Stimulated activated naive CD8-positive, alpha-beta T cell treated with anti-CD3 and anti-CD28 coated beads, Interleukin-15, amount 100 ng/mL, for 72 hours (primary cell): ENCODE measurements at places on chromosomes 11 and 22.

- no peak for DNase-seq
Observed at GRCh38 chr22:35678836-35679235, 30.6 kb downstream of the APOL6 start.

GRCh38 chr22:26922806-26923205 is 265.4 kb downstream of the MIAT start:
- no peak for DNase-seq

GRCh38 chr22:35043252-35043933 is 22.6 kb upstream of the ISX start:
- DNase-seq: no peak

- DNase-seq: no peak
Observed at GRCh38 chr22:48478124-48478523, 1349.5 kb downstream of the BRD1 start.

GRCh38 chr11:33742249-33742851 is 6.1 kb upstream of the CD59 start:
- no peak for DNase-seq

DNA sequence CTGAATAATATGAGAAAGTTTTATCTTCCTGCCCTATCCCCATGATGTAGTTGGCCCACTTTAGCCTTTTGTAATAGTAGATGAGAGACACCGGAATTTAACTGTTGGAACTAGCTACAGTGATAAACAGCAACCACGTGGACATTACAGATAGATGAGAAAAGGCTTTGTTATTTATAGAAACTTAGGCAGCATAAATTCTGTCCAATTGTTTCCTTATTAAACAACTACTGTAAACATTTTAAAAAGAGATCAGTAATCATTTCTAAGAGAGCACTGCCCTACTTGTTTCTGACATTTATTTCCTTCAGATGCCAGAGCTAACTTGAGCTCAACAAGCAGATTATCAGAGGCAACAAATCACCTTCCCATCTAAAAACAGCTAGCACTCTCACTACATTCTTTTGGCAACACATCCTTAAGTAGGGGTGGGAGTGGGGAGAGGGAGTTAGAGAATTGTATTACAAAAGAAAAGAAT is 63.1 kb downstream of the SOX6 start:
- no peak for DNase-seq

DNA sequence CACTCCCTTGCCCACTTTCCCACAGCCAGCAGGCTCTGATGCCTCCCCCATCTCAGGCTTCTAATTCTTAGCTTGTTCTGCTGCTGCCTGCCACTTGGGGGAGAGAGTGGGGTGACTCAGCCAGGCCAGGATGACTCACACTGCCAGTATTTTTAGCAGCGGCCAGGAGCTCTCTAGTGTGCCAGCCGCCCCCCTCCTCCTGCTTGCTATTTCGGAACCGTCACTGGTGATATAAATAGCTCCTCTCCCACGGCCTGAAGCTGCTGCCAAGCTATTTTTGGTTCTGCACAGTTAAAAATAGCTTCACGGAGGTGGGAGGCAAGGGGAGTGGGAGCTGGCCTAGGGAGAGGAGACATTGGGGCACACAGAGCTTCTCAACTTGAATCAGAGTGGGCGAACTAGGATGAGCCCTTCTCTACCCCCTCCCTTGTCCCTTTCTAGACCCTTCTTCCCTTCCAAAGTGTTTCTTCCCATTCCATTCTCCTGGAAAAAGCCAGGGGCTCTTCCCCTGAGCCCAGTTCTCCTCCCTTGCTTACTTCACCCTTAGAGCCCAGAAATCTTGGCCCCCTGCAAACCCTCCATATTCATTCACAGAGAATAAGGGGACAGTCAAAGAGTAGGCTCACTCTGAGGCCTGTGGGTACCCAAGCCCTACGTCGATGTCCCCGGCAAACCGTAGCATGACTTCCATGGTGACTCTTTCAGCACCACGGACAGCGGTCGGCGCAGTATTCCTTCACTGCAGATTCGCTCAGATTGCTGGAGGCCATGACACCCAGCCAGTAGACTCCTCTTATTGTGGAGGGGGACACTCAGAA is 2.5 kb upstream of the NPAS4 start:
- DNase-seq: peak; percentile 65

GRCh38 chr22:39349506-39349966 is 255 bp upstream of the SYNGR1 start:
- DNase-seq: peak; percentile 23

DNA sequence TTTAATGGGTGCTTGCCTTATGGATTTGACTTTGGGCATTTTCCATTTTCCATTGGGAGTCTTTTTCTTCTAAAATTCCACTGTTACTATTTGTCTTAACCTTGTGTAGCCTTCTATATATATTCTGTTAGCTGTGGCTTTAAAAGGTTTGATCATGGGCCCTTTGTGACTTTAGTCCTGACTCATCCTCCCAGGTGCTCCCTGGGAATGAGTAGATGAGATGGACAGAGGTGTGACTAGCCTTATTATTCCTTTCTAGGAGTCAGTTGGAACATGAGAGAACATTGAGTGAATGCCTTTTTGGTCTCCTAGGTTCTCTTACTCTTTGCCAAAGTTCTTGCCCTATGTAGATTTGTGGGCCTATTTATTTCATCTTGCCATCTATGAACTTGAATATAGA is 39.0 kb downstream of the DDX10 start:
- DNase-seq: no peak

- no peak for DNase-seq
Observed at GRCh38 chr22:39777716-39778454, 115.7 kb downstream of the ENTHD1 start.

DNA sequence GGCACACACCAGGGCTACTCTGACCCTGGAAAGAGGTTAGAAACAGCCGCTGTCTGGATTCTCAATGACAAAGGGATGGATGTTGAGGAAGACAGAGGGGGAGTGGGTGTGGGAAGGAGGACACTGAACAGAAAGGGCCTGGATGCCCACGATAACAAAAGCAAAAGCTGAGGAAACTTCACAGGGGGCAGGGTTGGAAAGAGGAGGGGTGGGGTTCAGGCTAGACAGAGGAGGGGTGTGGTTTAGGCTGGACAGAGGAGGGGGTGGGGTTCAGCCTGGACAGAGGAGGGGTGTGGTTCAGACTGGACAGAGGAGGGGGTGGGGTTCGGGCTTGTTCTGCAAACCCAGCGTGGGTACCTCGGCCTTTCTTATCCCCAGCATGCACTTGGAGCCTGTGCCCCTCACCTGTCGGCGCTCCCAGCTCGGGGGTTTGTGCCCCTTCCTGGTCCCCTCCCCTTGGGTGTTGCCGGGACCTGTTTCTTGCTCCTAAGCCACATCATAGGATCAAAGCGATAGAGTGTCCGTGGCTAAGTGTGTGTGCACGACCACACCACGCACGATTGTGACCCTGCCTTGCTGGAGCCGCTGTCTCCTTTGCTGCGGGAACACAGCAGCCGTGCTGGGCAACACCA is 75.6 kb downstream of the BRD1 start:
- DNase-seq: no peak

DNA sequence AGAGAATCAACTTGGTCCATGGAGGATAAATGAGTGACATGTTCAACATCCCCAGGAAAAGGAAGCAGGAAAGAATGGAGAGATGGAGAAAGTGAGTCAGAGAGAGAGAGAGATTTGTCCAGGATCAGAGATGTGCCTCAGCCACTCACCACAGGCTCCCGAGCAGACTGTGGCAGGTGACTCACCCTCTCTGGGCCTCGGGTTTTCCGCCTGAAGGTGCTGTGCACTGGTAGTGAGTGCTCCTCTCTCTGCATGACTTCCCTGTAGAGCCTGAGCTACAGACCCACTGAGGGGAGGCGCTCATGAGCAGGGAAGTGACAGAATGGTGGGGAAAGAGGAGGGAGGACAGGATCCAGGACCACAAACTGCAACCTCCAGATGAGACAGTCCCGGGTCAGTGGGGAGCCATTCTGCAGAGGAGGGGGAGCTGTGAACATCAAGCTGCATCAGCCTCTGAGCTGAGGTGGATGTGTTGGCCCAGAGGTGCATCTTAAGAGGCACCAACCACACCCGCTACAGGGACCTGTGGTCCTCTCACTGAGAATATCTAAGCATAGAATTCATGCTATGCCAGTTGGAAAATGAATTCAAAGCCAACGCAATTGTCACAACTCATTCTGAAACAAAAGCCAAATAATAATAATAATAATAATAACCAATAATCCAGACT is 433.4 kb downstream of the BRD1 start:
- no peak for DNase-seq

- DNase-seq: no peak
Observed at GRCh38 chr11:15976433-15977045, 379.8 kb downstream of the SOX6 start.

DNA sequence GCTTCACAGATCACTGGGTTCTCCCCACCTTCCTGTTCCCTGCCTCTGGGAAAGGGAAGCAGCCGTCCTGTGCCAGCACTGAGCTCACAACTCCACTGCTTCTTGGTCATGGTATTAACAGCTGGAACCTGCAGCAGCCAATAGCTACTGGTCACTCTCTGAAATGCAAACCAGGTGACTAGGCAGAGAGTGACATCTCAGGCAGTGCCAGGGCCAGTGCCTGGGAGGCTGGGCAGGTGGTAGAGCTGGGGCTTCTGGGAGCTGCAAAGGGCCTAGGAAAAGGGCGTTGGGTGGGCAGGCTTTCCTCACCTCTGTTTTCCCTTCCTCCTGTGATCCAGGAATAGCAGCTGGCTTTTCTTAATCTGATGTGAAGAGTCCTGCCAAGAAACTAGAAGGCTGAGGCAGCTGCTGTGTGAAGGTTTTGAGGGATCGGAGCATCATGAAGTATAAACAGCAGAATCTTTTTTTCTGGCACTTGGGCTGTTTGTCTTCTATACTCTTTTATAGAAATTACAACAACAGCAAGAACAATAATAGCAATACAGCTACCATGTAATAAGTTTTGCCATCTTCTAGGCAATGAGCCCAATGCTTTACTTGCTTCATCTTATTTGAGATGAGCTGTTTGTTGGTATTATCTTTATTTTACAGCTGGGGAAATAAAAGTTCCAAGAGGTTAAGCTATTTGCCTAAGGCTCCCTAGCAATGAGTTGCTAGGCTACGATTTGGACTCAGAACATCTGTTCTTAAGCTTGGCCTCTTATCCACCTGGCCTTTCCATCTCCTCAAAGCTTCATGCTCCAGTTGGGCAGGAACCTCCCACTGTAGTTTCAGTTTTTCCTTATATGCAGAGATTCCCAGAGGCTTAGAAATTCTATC is 22.0 kb upstream of the CD44 start:
- no peak for DNase-seq

GRCh38 chr11:76186776-76187279 is 19.5 kb downstream of the WNT11 start:
- DNase-seq: no peak
